ENCODE measurements at places on chromosomes 1 and 21. TPM values are rescaled to one million over a fixed set of nuclear protein-coding genes. Genes with fewer than 3 reads are reported as not detected.

The HOOK1 gene
- total RNA-seq: 8.4 TPM

The SAMSN1 gene
- 0.08 TPM for total RNA-seq

The COG2 gene
- 18.6 TPM for total RNA-seq

The AHDC1 gene
- 20.4 TPM for total RNA-seq

The ARHGAP29 gene
- total RNA-seq: 18.6 TPM

The KCNJ10 gene
- total RNA-seq: not detected

The LAMB3 gene
- 120 TPM for total RNA-seq

The CLCA1 gene
- not detected for total RNA-seq

Measured in HT-29 (cell line).